ENCODE measurements at places on chromosomes 2 and 18. TPM values are rescaled to one million over a fixed set of nuclear protein-coding genes. Genes with fewer than 3 reads are reported as not detected.

HOXD4 gene
- 0.21 TPM for total RNA-seq

UGT1A10 gene
- total RNA-seq: not detected

NAGK gene
- 25.7 TPM for total RNA-seq

HOXD1 gene
- total RNA-seq: not detected

PTRHD1 gene
- total RNA-seq: 25.3 TPM

C2orf66 gene
- total RNA-seq: not detected

DSG4 gene
- not detected for total RNA-seq

RNF125 gene
- 57.0 TPM for total RNA-seq

CHRNG gene
- not detected for total RNA-seq

REG3G gene
- not detected for total RNA-seq

FN1 gene
- 4.6 TPM for total RNA-seq

IL1B gene
- total RNA-seq: 3,994 TPM

REG1A gene
- total RNA-seq: 0.31 TPM

TFPI gene
- 6.9 TPM for total RNA-seq

NEU2 gene
- total RNA-seq: not detected

KCNF1 gene
- not detected for total RNA-seq

MOCOS gene
- under 0.01 TPM for total RNA-seq

Measured in mononuclear cell (primary cell).